ENCODE measurements at places on chromosomes 3 and 15.

- peak; percentile 40 for DNase-seq
Observed at GRCh38 chr3:196144383-196145105, 62.7 kb upstream of the TFRC start.

- no peak for DNase-seq
Observed at GRCh38 chr15:56736881-56737707, 3.8 kb upstream of the ZNF280D start.

DNA sequence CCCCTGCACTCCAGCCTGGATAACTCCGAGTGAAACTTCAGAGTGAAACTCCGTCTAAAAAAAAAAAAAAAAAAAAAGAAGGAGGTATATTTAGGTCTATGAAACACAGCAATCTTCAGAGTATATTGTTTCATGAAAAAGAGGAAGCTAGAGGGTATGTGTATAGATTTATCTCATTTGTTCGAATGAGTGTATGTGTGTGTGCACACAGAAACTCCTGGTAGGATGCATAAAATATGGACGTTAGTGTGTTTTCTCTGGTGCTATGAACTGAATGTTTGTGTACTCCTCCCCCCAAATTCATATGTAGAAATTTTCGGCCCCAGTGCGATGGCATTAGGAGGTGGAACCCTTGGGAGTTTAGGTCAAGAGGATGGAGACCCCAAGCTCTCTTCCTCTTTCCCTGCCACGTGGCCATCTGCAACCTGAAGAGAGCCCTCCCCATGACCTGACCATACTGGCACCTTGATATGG, 98.6 kb upstream of the KLF13 start:
- no peak for DNase-seq

GRCh38 chr3:147428326-147428725, 19.2 kb downstream of the ZIC1 start:
- no peak for DNase-seq

- no peak for DNase-seq
Observed at GRCh38 chr3:179158336-179159039, 10.3 kb downstream of the PIK3CA start.

DNA sequence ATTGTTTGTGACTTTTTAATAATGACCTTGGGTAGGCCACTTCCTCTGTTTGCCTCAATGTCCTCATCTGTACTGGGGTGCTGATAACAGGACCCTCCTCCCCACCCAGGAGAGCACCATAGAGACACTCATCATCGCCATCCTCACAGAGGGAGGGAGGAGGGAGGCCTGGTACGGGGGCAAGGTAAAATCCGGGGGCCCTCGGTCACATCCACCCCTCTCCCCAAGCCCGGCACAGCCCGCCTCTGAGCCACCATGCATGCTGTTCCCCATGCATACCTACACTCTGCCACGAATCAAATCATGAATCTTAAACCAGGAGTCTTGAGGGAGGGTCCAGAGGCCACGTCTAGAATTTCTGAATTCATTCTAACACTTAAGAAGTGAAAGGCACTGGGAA, 74.9 kb upstream of the IQSEC1 start:
- no peak for DNase-seq

DNA sequence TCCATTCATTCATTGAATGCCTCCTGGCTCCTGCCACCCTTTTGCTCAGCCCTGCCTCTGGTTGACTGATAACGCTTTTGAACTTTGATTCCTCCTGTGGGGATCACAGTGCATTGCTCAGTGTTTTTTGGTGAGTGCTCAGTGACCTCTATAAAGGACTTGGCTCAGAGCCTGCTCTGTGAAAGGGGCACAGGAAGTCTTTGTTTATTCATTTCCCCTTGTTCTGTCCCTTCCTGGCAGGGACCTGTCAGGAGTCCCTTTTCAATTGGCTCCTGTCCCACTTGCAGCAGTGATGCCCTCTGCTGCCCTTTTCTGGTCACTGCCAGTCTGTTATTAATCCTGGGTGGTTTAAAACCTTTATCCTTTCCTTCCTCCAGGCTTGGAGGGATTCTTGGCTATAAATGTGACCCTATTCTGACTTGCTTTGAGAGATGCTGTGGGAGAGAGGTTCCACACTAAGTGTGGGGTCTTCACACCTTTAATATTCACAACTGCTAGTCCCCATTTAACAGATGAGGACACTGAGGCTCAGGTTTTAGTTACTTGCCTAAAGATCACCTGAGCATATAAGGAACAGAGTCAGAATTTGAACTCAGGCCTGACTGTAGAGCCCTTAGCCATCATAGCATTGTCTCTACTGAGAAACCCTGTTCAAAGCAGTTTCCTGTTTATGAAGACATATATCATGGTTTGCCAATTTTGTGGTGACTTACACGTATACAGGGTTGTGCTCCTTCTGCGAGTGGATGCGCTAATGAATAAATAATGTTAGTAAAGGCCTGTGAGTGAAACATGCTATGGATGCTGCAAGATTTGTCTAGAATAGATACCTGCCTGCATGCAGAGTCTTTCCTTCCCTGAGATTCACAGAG, 23.2 kb upstream of the TATDN2 start:
- peak; percentile 68 for DNase-seq

Data from AG10803 (cell line).